RWPE2 (cell line): ENCODE measurements at places on chromosomes 6 and 20.

GRCh38 chr6:3363296-3364025 is 93.4 kb downstream of the SLC22A23 start:
- DNase-seq, result peak; percentile 77

DNA sequence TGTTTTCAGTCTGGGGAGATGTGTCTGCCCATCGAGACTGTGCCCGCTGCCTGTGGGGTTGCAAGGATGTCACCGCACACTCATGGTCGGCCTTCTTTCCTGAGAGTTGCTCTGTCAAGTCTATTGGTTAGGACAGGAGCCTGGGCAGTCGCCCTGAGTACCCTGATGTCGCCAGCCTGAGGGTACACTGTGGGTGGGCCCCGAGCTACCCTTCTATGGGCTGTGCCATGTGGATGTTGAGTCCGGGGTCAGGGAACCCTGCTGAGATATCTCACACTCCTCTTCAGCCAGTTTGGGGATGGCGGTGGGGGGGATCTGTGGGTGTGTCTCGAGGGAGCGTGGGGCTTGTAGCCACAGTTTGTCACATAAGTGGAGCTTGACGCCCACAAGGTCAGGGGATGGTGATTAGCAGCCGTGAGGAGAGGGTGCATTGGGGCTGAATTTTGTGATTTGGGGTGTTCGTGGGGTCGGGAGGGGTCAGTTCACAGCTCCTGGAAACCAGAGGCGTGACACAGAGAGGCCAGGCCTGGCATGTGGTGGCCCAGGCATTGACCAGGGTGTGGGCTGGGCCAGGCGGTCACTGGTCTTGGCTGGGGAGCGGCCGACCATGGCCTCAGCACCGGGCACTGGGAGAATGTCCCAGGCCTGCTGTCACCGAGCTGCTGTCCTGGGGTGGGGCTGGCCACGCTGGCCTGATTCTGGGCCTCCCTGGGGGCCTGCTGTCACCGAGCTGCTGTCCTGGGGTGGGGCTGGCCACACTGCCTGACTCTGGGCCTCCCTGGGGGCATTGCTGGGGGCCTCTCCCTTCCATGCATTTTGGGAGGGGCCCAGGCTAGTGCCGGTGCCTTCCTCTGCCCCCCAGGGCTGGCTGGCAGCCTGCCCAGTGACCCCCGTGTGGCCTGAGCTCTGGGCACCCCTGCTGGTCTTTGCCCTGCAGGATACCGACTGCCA is 1.6 kb upstream of the NPBWR2 start:
- peak; percentile 83 for DNase-seq

GRCh38 chr20:47167846-47168245 is 188.7 kb downstream of the ZMYND8 start:
- DNase-seq, result no peak

- DNase-seq, result no peak
These were observed 94.7 kb upstream of the SNX9 start for GRCh38 chr6:157728183-157728881.

- DNase-seq, result no peak
These were observed 77.2 kb upstream of the TULP1 start for GRCh38 chr6:35589904-35590303.

DNA sequence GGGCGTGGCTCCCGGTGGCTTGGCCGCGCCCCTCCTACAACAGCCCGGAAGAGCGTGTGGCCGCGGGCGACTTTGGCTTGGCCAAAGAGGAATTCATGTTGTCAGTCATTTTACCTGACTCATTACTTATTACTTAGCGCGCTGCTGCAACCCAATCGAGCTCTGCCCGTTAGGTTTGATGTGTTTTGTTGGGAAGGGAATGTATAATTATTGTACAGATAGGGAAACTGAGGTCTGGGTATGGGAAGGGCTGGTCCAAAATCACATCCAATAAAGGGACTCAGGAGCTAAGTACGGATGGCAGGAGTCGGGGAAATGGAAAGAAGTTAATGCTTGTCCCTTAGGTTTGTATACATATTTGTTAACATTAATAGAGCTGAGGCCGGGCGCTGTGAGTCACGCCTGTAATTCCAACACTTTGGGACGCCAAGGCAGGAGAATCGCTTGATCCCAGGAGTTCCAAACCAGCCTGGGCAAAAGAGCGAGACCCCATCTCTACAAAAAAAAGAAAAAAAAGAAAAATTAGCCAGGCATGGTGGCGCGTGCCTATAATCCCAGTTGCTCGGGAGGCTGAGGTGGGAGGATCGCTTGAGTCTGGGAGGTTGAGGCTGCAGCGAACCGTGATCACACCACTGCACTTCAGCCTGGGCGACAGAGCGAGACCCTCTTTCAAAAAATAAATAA is 639 bp upstream of the ZNF335 start:
- DNase-seq, result peak; percentile 76

DNA sequence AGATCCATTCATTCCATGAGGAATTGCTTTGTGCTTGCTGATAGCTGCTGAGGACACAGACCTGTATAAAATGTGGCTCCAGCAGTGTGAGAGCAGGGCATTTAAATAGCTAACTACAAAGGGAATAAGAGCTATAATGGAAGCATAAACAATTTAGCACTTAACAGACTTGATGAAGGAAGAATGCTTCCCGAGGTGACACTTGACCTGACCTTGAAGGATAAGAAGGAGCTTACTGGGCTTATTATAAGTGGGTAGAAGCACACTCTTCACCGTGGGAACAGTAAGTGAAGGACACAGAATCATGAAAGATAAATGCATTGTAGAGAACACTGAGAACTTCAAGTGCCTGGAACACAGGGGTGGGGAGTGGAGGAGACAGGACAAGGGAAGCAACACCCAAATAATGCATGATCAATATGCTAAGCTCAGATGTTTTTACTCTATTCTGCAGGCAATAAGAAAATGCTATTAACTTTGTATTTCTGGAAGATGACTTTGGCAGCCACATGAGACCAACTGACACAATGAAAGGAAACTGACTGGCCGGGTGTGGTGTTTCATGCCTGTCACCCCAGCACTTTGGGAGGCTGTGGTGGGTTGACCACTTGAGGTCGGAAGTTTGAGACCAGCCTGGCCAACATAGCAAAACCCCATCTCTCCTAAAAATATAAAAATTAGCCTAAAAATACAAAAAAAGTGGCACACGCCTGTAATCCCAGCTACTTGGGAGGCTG is 84.2 kb downstream of the EPB41L2 start:
- no peak for DNase-seq

- DNase-seq, result no peak
These were observed 434.5 kb downstream of the HDGFL1 start for GRCh38 chr6:23003671-23004467.

- DNase-seq, result no peak
These were observed 31.4 kb upstream of the NR2E1 start for GRCh38 chr6:108134213-108134970.
